Pulmonary artery endothelial cell (primary cell): ENCODE measurements at places on chromosomes 7 and 10. TPM values are rescaled to one million over a fixed set of nuclear protein-coding genes. Genes with fewer than 3 reads are reported as not detected.

Gene CPA1
- total RNA-seq = not detected in 2 replicates

Gene AFAP1L2
- total RNA-seq = 1.3 and 7.3 TPM in 2 replicates

DNA sequence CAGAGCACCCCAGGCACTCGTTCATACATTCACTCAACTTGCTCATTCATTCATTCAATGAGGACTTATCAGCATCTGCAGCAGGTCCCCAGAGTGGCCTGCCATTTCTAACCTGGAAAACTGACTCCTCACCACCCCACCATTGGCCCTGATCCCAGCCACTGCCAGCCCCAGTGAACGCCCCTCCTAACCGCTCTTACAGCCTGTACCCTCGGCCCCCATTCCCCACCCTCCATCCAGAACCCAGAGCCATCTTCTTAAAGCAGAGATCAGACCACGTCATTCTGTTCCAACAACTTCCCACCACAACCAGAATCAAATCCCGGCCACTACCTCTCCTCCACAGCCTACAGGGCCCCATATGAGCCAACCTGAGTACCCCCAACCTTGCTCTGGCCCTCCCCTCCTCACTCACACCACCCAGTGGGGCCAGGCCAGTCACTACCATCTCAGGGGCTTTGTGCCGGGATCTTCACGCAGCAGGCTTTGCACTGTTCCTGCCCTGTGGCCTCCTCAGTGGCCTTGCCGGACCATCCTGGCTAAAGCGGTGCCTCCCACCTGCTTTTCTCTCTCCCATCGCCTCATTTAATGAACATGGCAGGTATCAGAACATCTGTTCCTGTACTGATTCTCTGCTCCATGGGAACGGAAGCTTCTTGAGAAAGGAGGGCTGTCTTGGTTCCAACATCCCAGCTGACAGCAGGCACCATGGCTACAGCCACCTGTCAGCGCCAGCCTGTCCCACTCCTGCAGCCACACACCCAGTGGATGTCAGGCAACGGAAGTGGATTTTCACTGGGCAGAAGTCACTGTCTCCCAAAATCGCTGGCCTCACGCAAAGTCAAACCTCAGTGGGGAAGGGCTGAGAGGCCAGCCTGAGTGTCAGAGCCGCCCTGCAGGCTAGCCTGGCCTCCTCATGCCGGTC, 45.4 kb downstream of the FAM53B start:
- no peak for DNase-seq

GRCh38 chr10:69439350-69439739, 11.9 kb upstream of the TSPAN15 start:
- no peak for DNase-seq

DNA sequence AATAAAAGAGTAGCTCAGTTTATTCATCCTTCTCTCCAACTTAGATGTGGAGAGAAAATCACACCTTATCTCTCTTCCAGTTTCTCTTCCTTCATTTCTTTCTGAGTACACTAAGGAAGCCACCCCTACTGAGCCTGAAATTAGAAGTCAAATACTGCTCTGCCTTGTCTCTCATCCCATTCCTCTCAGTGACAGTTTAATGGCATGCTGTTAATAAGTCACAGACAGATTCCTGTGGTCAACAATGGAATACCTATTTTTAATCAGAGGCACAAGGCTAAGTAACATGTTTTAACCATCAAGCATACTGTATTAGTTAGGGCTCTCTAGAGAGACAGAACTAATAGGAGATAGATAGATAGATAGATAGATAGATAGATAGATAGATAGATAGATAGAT, 253.2 kb downstream of the HTR7 start:
- DNase-seq = no peak

DNA sequence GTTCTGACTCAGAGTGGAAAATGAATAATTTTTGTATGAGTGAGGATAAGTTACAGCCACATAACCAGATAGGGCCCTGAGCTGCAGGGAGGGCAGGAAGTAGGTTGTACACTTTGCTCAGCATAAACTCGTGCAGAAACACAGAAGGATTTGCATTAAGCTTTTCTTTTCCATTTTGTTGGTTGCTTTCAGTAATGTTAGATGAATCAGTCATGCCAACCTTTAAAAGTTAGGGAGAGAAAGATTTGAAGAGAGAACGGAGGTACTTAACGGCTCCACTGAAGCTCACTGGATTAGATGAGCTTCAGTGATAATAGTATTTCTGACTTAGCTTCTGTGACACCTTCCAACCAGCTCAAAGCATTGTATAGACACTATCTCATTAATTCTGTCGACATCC, 348.1 kb downstream of the GATA3 start:
- no peak for DNase-seq
